ENCODE measurements at places on chromosomes 4 and X.

GRCh38 chrX:40105835-40106675 lies 8.3 kb upstream of the BCOR start:
- DNase-seq, result peak; percentile 61

- DNase-seq, result no peak
Measured at GRCh38 chr4:173745765-173746164, 215.7 kb upstream of the HAND2 start.

DNA sequence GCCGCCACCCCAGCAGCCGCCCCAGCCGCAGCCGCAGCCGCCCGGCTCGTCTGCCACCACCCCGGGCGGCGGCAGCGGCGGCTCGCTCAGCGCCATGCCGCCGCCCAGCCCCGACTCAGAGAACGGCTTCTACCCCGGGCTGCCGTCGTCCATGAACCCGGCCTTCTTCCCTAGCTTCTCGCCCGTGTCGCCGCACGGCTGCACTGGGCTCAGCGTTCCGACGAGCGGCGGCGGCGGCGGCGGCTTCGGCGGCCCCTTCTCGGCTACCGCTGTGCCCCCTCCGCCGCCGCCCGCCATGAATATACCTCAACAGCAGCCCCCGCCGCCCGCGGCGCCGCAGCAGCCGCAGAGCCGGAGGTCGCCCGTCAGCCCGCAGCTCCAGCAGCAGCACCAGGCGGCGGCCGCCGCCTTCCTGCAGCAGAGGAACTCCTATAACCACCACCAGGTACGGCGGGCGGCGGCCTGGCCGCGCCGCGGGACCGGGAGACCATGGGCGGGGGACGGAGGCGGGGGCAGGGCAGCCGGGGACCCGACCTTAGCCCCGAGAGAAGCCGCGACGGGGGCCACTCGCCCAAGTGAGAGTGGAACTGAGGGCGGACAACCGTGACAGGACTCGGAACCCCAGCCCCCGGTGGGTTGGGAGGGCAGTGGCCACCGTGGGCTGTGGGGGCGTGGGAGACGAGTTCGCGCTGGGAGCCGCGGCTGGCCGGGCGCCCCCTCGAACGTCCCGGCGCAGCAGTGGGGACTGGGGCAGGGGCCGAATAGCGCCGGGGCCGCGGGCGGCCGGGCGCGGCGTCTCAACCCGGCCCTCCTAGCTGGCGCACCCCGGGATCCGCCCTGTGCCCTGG lies 1.8 kb downstream of the CPEB2 start:
- no peak for DNase-seq

DNA sequence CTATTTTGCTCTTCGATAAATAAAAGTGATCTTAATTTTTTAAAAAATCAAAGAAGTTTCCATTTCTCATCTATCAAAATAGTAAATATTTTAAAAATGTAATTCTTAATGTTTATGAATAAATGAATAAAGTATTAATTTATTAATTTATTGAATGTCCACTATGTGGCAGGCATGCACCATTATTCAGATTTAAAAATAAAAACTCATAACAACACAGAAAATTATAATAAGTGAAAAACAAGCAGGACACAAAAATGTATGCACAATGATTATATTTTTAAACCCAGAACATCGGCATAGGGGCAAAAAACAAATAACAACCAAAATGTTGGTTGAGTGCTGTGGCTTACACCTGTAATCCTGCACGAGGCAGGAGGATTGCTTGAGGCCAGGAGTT lies 5.3 kb upstream of the PYURF start:
- no peak for DNase-seq

- no peak for DNase-seq
Measured at GRCh38 chrX:85828771-85829170, 218.6 kb downstream of the CHM start.

DNA sequence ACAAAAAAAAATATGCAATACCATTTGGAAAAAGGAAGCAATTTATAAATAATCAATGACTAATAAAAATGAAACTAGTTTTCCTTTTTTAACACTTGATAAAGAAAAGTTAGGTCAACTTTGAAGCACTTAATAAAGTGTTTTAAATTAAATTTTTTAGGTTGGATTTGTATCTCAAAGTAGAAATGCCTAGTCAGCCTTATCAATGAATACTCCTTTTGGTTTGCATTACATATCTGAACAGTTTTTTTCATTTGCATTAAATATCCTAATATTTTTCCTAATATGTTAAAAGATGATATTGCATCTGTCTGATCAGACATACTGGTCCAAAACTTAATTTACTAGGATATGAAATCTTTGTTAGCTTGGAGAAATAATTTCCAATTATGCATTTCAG lies 155.8 kb upstream of the ZFP42 start:
- no peak for DNase-seq

DNA sequence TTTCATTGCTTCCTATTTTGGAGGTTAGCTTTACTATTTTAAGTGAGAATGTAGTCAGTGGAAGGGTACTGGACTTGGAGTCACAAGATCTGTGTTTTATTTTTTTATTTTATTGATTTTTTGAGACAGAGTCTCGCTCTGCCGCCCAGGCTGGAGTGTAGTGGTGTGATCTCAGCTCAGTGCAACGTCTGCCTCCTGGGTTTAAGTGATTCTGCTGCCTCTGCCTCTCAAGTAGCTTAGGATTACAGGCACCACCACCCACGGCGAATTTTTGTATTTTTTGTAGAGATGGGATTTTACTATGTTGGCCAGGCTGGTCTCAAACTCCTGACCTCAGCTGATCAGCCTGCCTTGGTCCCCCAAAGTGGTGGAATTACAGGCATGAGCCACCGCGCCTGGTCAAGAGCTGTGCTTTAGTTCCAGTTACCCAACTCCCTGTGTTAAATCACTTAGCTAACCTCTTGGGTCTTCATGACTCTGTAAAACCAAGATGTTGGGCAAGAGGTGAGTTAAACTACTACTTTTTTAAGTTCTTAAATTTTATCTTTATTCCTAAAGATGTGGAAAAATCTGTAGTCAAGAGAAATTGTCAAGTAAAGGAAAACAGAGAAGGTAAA lies 11.2 kb downstream of the USP9X start:
- no peak for DNase-seq

DNA sequence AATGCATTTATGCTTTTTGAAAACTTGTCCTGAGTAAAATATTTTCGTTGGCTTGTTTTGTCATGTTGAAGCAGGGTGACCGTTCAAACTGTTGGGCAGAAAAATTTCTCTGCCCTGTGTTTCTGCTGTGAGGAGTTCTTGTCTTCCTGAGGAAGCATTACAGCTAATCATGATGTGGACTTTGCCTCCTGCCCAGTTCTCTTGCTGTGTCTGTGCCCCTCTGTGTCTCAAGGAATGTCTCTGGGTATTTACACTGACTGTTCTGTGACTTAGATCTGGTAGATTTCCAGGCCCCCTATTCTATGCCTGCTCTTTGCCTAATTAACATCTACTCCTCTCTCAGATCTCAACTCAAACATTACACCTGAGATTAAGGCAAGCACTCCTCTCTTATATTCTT lies 30.4 kb upstream of the RPL34 start:
- DNase-seq, result no peak

DNA sequence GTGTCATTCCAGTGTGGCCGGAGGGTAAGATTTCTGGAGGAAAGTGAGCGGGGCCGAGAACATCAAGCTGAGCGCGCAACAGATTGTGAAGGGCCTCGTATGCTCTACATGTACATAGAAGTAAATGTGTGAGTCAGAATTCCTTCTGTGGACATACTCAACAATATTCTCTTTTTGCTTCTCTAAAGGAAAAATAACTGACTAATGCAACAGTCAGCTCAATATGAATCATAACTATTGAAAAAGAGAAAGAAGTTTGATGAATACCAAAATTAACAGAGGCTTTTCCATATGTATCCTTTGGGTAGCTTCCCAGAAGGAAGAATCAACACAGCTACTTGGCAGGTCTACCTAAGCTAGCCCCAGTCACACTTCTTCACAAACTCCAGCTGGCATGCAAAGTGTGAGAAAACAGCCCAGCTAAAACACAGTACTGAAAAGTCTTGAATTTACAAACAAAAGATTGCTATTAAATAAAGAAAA lies 87.5 kb upstream of the ZFP42 start:
- DNase-seq, result no peak

DNA sequence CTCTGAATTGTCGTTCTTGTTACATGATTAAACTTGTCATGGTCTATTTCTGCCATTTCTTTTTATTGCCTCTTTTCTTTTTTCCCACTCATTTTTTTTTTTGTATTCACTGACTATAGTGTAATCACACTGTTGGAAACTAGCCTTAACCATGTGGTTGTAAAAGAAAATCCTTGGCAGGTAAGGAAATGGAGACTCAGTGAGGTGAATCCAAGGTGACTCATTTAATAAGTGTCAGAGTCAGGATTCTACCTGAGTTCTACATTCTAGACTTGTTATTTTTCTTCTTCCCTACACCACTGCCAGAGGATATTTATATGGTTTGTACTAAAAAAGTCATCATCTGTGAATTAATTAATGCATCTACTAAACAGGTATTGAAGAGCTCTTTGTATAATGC lies 152.2 kb downstream of the CBLL2 start:
- no peak for DNase-seq

- no peak for DNase-seq
Measured at GRCh38 chrX:153554519-153555167, 37.2 kb downstream of the ATP2B3 start.

- no peak for DNase-seq
Measured at GRCh38 chr4:121989715-121990114, 37.9 kb upstream of the TRPC3 start.

DNA sequence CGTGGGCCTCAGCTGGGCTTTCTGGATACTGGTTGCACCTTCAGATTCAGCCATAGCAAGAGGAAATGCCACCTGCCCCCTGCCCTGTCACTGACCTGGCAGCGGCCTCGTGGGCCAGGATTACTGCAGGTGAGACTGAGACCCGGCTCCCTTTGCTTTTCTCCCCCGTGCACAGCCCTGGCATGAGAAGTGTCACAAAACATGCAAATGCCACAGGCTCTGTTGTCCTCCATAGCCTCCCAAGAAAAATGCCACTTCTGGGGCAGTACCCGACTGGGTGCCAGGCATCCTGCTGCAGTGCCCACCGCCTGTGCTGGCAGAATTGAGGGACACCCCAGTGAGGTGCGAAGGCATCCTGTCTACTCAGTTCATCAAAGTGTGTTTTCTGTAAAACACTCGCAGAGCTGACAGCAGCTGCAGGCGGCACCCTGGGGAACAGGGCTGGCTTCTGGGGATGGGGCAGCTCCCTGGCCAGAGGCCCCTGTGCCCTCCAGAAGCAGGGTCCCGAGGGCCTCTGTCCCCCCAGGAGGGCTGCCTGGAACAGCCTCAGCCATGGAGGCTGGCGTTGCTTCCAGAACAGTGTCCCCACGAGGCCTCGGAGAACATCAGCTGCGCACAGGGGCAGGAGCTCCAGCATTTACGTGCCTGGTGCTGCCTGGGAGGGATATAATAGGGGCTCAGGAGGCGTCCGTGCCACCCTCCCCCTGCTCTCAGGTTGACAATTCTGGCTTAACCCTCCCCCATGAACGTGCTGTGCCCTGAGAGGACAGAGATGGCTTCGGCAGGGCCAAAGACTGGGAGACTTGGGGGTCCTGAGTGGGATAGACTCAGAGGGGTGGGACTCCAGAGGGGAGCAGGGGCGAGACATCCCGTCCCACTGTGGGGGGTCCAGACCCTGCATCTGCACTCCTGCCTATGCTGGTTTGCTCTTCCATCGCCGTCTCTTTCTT lies 99.5 kb upstream of the NKX1-1 start:
- no peak for DNase-seq

- DNase-seq, result no peak
Measured at GRCh38 chr4:10093801-10094552, 22.6 kb downstream of the WDR1 start.

DNA sequence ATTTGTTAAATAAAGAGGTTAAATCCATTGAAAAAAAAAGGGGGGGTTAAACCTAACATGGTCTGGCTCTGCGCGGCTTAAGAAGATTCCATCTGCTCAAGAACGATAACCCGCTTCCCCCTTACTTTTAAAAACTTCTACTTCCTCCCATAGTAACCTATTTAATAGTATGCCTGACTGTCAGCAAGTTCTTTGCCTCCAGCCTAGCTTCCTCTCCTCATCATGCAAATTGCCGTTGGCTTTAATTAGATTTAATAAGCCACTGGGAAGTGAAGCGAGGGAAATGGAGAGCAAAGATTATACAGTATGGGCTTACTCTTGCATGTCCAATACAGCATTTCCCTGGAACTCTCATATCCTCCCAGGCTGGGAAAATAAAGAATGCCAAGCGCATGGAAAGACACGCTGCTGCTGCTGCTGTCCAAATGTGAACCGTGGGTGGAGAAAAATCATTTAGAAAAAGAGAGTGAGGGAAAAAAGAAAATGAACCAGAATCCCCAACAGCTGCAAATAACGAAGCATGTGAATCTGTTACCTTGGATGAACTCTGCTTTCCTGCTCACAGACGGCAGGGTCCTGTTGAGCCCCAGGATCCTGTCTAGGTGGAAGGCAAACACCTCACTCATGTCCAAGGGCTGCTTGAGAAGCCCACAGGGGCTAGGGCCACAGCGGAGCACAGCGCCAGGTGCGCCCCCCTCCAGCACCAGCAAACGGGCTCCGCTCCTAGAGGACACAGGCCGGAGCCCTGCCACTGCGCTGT lies 2.7 kb downstream of the GASK1B start:
- no peak for DNase-seq

DNA sequence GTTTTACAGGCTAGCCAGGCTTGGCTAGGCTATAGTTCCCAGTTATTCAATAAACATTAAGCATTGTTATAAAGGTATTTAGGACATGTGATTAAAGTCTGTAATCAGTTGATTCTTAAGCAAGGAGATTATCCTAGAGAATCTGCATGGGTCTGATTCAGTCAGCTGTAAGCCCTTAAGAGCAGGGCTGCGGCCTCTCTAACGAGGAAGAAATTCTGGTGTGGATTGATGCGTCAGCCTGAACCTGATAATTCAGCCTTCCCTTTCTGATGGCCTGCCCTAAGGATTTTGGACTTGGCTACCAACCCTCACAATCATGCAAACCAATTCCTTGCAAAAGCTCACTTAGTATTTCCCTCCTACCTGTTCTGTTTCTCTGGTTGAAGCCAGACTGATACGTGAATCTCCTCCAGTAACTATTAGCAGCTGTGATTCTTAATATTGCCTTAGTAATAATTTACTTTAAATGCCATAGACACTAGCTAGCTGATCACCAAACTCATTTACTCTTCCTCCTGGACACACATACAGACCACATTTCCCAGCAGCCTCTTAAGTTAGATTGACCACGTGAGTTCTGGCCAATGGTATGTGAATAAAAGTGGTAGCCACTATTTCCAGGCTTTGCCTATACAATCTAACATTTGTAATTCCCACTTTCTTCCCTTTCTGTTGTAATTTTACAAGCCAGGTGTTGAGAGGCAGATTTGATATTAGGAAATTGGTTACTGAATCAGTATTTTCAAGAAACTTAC lies 678.0 kb upstream of the INTU start:
- DNase-seq, result no peak

DNA sequence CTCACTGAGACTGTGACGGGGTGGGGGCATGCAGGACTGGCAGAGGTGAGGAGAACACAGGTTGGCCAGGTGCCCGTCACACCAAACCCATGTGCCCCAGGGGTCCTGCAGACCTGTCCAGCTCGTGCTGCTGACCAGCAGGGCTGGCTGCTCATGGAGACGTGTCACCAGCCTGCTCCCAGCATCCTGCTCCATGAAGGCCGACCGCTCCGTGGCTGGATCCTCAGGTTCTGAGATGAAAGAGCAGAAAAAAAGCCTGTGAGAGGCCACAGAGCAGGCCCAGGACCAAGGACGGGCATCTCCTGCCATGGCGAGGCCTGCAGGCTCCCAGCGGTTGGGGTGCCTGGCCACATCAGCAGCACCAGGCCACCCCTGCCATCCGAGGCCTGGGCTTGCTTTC lies 71.7 kb upstream of the DRD5 start:
- DNase-seq, result no peak

Measured in stimulated activated CD8-positive, alpha-beta memory T cell treated with anti-CD3 and anti-CD28 coated beads, Interleukin-4, amount 100 ng/mL, for 4 hours (primary cell).